Neural progenitor cell (in vitro differentiated cells): ENCODE measurements at places on chromosomes 11 and 22. TPM values are rescaled to one million over a fixed set of nuclear protein-coding genes. Genes with fewer than 3 reads are reported as not detected.

Gene SAC3D1
- 3.0 and 13.2 TPM in 2 replicates for total RNA-seq

Gene CDCA5
- 46.7 and 57.3 TPM in 2 replicates for total RNA-seq

Gene PDGFB
- total RNA-seq: 0.15 and 0.65 TPM in 2 replicates

- no peak overlapping the region for H3K4me3 ChIP-seq
- no peaks in the 10 kb centered on the region for H3K27me3 ChIP-seq
- H3K36me3 ChIP-seq: no peaks in the 10 kb centered on the region
- no peak for DNase-seq
- no peaks in the 10 kb centered on the region for H3K4me1 ChIP-seq
- H3K27ac ChIP-seq: no peak overlapping the region
These were observed 929.8 kb upstream of the CNTN5 start for GRCh38 chr11:98090861-98091505.

Gene SLC25A18
- total RNA-seq: 0.37 and 0.88 TPM in 2 replicates

Gene PGA5
- 0.19 TPM in 1 of 2 replicates, not detected in the other for total RNA-seq

Gene HBG2
- not detected in 2 replicates for total RNA-seq

GRCh38 chr22:24423519-24424000 is 3.8 kb upstream of the ADORA2A start:
- no peak overlapping the region for H3K27ac ChIP-seq
- peaks cover 51% of the 10 kb centered on the region for H3K27me3 ChIP-seq
- peak; percentile 81 for DNase-seq
- H3K36me3 ChIP-seq: no peaks in the 10 kb centered on the region

- peaks cover 10% of the 10 kb centered on the region for H3K4me1 ChIP-seq
- H3K4me3 ChIP-seq: no peak overlapping the region
- no peak for DNase-seq
These were observed 25.4 kb upstream of the BSX start for GRCh38 chr11:123006860-123007542.

DNA sequence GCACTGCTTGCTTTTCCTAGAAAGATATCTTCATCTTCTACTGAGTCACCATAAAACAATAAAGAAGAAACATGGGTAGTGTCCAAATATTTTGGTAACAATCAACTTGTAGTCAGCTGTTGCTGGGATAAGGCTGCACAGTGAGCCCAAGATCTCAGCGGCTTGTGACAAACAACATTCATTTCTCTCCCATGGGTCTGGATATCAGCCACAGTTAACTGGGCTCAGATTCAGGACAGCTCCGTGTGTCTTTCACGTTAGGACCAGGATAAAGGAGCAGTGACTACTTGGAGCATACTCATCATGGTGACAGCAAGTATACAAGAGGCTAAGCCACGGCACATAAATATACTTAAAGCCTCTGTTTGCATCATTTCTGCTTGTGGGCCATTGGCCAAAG is 27.9 kb upstream of the GRK3 start:
- no peaks in the 10 kb centered on the region for H3K4me1 ChIP-seq
- H3K36me3 ChIP-seq: no peaks in the 10 kb centered on the region
- DNase-seq: no peak
- H3K27me3 ChIP-seq: no peaks in the 10 kb centered on the region
- H3K27ac ChIP-seq: no peak overlapping the region

DNA sequence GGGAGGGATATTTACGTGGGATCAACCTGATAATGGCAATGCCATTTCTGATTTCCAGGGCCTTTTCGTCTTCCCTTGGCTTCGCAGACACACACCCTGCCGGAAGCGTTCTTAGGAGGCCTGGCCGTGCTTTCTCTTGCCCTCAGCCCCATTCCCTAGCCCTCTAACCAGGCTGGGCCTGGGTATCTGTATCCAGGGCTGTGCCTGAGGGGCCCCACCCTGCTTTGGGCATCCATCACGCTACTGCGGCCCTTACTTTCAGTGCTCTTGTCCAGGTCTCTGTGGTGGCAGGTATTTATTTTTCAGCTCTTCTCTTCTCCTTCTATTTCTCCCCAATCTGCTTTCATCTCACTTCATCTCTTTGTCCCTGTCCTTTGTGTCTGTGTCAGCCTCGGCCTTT is 105.0 kb downstream of the ZBTB16 start:
- H3K4me3 ChIP-seq: no peak overlapping the region
- H3K36me3 ChIP-seq: no peaks in the 10 kb centered on the region
- H3K27me3 ChIP-seq: no peaks in the 10 kb centered on the region
- no peak overlapping the region for H3K27ac ChIP-seq
- no peak for DNase-seq
- H3K4me1 ChIP-seq: peaks cover 55% of the 10 kb centered on the region

Gene TRIM49
- total RNA-seq: not detected in 2 replicates

- DNase-seq: no peak
- H3K4me3 ChIP-seq: no peak overlapping the region
- no peak overlapping the region for H3K27ac ChIP-seq
- peaks cover 6% of the 10 kb centered on the region for H3K4me1 ChIP-seq
- H3K36me3 ChIP-seq: peaks cover 14% of the 10 kb centered on the region
These were observed 6.8 kb downstream of the PPP2R1B start for GRCh38 chr11:111759376-111759775.

- H3K27me3 ChIP-seq: no peaks in the 10 kb centered on the region
- H3K4me3 ChIP-seq: no peak overlapping the region
- H3K27ac ChIP-seq: no peak overlapping the region
- no peaks in the 10 kb centered on the region for H3K4me1 ChIP-seq
- no peaks in the 10 kb centered on the region for H3K36me3 ChIP-seq
- no peak for DNase-seq
These were observed 18.0 kb downstream of the PTDSS2 start for GRCh38 chr11:468036-468435.

GRCh38 chr11:44674809-44675208 is 52.0 kb upstream of the TSPAN18 start:
- H3K4me3 ChIP-seq: no peak overlapping the region
- no peaks in the 10 kb centered on the region for H3K4me1 ChIP-seq
- no peak for DNase-seq
- no peak overlapping the region for H3K27ac ChIP-seq
- H3K36me3 ChIP-seq: no peaks in the 10 kb centered on the region
- H3K27me3 ChIP-seq: no peaks in the 10 kb centered on the region

GRCh38 chr11:108966978-108967377 is 302.1 kb downstream of the DDX10 start:
- no peaks in the 10 kb centered on the region for H3K27me3 ChIP-seq
- H3K4me1 ChIP-seq: no peaks in the 10 kb centered on the region
- DNase-seq: no peak
- no peak overlapping the region for H3K27ac ChIP-seq

Gene CHADL
- 0.56 TPM in 1 of 2 replicates, not detected in the other for total RNA-seq

Gene CABP4
- not detected in 2 replicates for total RNA-seq

Gene KRTAP5-10
- 0.12 TPM in 1 of 2 replicates, not detected in the other for total RNA-seq

- peaks cover 7% of the 10 kb centered on the region for H3K4me1 ChIP-seq
- no peaks in the 10 kb centered on the region for H3K27me3 ChIP-seq
- H3K27ac ChIP-seq: no peak overlapping the region
These were observed 35.9 kb downstream of the RPL3 start for GRCh38 chr22:39283322-39284141.

Gene CCDC116
- total RNA-seq: 0.15 TPM in 1 of 2 replicates, not detected in the other

- H3K36me3 ChIP-seq: no peaks in the 10 kb centered on the region
- no peak overlapping the region for H3K27ac ChIP-seq
- no peaks in the 10 kb centered on the region for H3K4me1 ChIP-seq
- no peak for DNase-seq
- H3K27me3 ChIP-seq: no peaks in the 10 kb centered on the region
These were observed 71.8 kb downstream of the ADAMTS15 start for GRCh38 chr11:130520271-130520671.

DNA sequence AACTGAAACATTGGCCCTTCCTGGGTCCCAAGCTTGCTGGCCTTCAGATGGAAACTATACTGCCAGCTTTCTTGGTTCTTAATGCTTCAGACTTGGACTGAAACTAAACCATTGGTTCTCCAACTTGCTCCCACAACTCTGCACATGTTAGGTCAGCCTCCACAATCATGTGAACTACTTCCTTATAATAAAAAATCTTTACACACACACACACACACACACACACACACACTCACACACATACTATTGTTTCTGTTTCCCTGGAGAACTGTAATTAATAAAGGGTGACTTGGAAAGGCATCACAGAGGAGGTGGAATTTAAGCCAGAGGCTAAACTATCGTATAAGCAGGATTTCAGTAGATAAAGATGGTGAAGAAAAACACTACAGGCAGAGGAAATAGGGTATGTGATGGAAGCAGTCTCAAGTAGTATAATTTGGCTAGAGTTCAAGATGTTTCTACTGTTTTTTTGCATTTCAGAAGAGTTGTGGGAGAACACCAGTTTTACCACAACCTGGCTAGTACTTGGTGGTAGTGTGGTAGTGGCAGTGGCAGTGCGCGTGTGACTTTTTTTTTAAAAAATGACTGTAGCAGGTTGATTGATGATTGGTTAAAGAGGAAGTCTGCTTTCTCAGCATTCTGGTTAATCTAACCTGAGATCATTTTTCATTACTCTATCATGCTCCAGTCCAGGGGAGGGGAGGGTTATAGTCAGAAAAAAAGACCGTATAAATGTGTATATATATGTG is 70.1 kb downstream of the PDE3B start:
- no peak overlapping the region for H3K27ac ChIP-seq
- no peaks in the 10 kb centered on the region for H3K36me3 ChIP-seq
- no peak overlapping the region for H3K4me3 ChIP-seq
- no peaks in the 10 kb centered on the region for H3K4me1 ChIP-seq
- H3K27me3 ChIP-seq: no peaks in the 10 kb centered on the region

DNA sequence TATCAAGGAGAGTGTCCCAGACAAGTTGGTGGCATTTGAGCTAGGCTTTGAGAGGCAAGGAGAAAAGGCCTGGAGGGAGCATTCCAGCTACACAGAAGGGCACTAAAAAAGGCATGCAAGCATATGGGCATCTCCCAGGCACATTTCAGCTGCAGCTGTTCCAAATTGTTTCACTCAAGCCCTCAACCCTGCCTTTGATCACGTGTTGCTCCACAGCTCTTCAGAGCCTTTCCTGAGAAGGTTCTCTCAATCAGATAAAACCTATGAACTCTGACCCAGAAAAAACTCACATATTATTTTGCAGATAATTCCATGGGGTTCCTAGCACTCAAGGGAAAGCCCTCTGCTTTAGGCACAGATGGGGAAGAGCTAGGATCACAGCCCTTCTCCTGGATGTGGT is 24.4 kb upstream of the HSPA8 start:
- no peak overlapping the region for H3K27ac ChIP-seq
- H3K4me3 ChIP-seq: no peak overlapping the region
- H3K4me1 ChIP-seq: no peaks in the 10 kb centered on the region
- no peaks in the 10 kb centered on the region for H3K27me3 ChIP-seq
- no peak for DNase-seq
- no peaks in the 10 kb centered on the region for H3K36me3 ChIP-seq

Gene MS4A1
- not detected in 2 replicates for total RNA-seq

Gene LMO1
- total RNA-seq: 2.9 and 6.2 TPM in 2 replicates

DNA sequence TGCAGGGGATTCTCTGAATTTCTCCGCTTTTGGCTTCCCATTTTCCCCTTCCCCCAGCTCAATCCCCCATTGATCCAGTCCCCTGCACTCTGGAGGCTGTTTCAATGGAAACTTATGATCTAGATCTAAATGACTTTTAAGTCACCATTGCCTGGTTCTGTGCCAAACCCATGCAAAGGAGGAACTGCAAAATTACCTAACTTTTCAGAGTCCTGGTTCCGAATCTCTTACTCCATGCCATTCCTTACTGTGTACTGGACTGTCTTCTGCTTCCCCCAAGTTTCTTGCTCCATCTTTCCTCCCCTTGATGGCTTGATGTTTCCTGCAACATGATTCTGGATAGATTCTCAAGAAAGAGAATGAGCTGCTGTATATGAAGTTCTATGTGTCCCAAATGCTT is 327.8 kb downstream of the MIAT start:
- H3K27ac ChIP-seq: no peak overlapping the region
- H3K36me3 ChIP-seq: no peaks in the 10 kb centered on the region
- H3K27me3 ChIP-seq: no peaks in the 10 kb centered on the region
- H3K4me3 ChIP-seq: no peak overlapping the region

Gene MIF
- total RNA-seq: 132 and 552 TPM in 2 replicates

GRCh38 chr11:130299978-130300377 is 14.7 kb downstream of the ZBTB44 start:
- H3K4me3 ChIP-seq: no peak overlapping the region
- peaks cover 5% of the 10 kb centered on the region for H3K36me3 ChIP-seq
- DNase-seq: no peak
- H3K4me1 ChIP-seq: peaks cover 14% of the 10 kb centered on the region

DNA sequence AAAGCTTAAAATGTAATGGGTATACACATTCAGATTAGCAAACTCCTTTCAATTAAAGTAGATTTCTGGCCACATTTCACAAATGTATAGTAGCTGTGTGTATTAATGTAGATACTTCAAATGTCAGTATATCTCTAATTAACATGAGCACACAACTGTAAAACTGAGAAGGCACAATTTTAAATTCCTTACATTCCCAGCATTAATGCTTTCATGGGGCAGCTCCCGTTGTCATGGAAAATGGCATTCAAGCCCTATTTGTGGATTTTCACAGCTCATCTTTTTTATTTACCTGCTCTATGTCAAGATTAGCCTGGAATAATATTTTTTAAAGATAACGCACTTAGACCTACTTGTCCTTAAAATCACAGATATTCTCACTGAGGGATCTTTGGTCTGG is 113.6 kb upstream of the SOX6 start:
- no peaks in the 10 kb centered on the region for H3K36me3 ChIP-seq
- DNase-seq: no peak
- no peak overlapping the region for H3K4me3 ChIP-seq
- no peaks in the 10 kb centered on the region for H3K27me3 ChIP-seq

- no peak for DNase-seq
- no peak overlapping the region for H3K27ac ChIP-seq
These were observed 410.6 kb downstream of the SOX6 start for GRCh38 chr11:15945726-15946125.

DNA sequence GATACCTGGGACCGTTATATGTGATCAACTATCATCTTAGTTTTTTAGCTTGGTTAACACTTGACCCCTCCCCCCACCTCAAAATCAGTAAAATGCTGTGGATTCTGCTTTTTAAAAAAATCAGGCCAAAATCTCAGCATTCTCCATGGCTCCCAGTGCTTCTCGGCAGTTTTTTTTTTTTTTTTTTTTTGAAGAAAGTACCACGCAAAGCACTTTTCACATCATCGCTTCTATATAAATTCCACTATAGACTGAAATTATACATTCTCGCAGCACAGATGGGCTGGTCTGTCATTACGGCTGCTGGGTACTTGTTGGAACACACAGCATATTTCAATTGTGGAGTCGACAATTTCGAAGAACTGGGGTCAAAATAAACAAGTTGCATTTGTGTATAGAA is 67.7 kb upstream of the PPARA start:
- peaks cover 7% of the 10 kb centered on the region for H3K27me3 ChIP-seq
- peaks cover 2% of the 10 kb centered on the region for H3K4me1 ChIP-seq
- H3K4me3 ChIP-seq: no peak overlapping the region
- H3K27ac ChIP-seq: no peak overlapping the region

DNA sequence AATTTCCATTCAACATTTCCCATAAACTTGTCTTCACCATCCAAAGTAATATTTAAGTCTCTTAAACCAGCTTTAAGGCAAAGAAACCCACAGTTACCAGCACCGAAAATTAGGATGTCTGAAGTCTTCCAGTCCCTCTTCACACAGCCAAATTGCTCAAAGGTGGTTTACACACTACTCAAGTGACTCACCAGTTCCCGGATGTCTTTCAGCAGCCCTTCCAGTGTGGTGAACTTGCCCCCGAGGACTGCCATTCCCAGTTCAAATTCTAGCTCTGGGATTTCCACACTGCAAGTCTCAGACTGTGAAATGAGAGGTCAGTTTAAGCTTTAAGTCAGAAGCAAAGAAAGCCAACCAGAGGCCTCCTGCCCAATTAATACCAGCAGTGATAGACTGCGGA is 5.1 kb downstream of the ZPR1 start:
- H3K27me3 ChIP-seq: no peaks in the 10 kb centered on the region
- no peak overlapping the region for H3K27ac ChIP-seq
- H3K36me3 ChIP-seq: no peaks in the 10 kb centered on the region
- H3K4me1 ChIP-seq: no peaks in the 10 kb centered on the region
- no peak for DNase-seq

- no peaks in the 10 kb centered on the region for H3K36me3 ChIP-seq
- H3K4me1 ChIP-seq: no peaks in the 10 kb centered on the region
- H3K4me3 ChIP-seq: no peak overlapping the region
- DNase-seq: no peak
These were observed 66.2 kb downstream of the FANCF start for GRCh38 chr11:22559416-22559815.
